Ovary (tissue), 10 donors: ENCODE measurements at places on chromosomes 5 and 9. TPM values are rescaled to one million over a fixed set of nuclear protein-coding genes. Genes with fewer than 3 reads are reported as not detected.

- H3K27ac ChIP-seq, result no peak overlapping the region
- no peaks in the 10 kb centered on the region for H3K36me3 ChIP-seq
- no peak overlapping the region for H3K4me3 ChIP-seq
- no peaks in the 10 kb centered on the region for H3K27me3 ChIP-seq
- H3K4me1 ChIP-seq, result no peaks in the 10 kb centered on the region
- DNase-seq, result no peak
These were observed 12.3 kb upstream of the MTMR12 start for GRCh38 chr5:32325062-32325461.

- no peak overlapping the region for H3K27ac ChIP-seq
- no peak for DNase-seq
- no peak overlapping the region for H3K4me3 ChIP-seq
- H3K27me3 ChIP-seq, result no peaks in the 10 kb centered on the region
These were observed 88.9 kb upstream of the TYRP1 start for GRCh38 chr9:12604164-12604821.

GRCh38 chr9:123438821-123439220 is 82.8 kb downstream of the CRB2 start:
- no peak overlapping the region for H3K4me3 ChIP-seq
- no peaks in the 10 kb centered on the region for H3K27me3 ChIP-seq
- no peak for DNase-seq
- no peak overlapping the region for H3K27ac ChIP-seq

GRCh38 chr9:34084562-34084961 is 35.9 kb upstream of the UBAP2 start:
- DNase-seq, result peak; percentile 28
- H3K27me3 ChIP-seq, result no peaks in the 10 kb centered on the region
- H3K36me3 ChIP-seq, result no peaks in the 10 kb centered on the region
- H3K4me3 ChIP-seq, result no peak overlapping the region

GRCh38 chr5:65073250-65073661 is 304.5 kb downstream of the CWC27 start:
- no peaks in the 10 kb centered on the region for H3K4me1 ChIP-seq
- no peak overlapping the region for H3K27ac ChIP-seq
- H3K4me3 ChIP-seq, result no peak overlapping the region
- H3K36me3 ChIP-seq, result no peaks in the 10 kb centered on the region
- H3K27me3 ChIP-seq, result no peaks in the 10 kb centered on the region

GRCh38 chr9:18480662-18481093 is 6.7 kb downstream of the ADAMTSL1 start:
- no peak overlapping the region for H3K4me3 ChIP-seq
- no peaks in the 10 kb centered on the region for H3K36me3 ChIP-seq
- no peak overlapping the region for H3K27ac ChIP-seq
- no peaks in the 10 kb centered on the region for H3K27me3 ChIP-seq

DNA sequence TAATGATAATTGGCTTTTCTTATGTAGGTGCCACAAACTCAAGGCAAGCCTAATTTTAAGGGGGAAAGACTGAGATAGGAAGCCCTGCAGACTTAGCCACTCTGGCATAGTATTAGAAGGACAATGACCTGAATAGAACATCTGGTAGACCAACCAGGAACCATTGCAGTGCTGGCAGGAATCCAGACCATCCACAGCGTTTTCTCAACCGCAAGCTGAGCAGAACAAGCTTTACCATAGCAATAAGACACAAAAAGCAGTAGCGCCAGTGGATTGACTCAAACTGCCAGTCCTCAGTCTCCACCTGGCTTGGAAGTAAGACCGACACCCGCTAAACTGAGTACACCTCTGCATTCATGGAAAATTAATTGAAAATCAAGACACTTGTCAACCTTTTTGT is 141.3 kb upstream of the LPAR1 start:
- H3K4me3 ChIP-seq, result no peak overlapping the region
- no peaks in the 10 kb centered on the region for H3K27me3 ChIP-seq
- no peak for DNase-seq
- no peaks in the 10 kb centered on the region for H3K36me3 ChIP-seq

Gene RBM18
- 17.0 TPM for total RNA-seq

Gene FAM163B
- not detected for total RNA-seq

Gene GPR150
- 0.50 TPM for total RNA-seq

- no peak for DNase-seq
- no peaks in the 10 kb centered on the region for H3K36me3 ChIP-seq
These were observed 119.8 kb upstream of the TBC1D2 start for GRCh38 chr9:98375138-98375726.

DNA sequence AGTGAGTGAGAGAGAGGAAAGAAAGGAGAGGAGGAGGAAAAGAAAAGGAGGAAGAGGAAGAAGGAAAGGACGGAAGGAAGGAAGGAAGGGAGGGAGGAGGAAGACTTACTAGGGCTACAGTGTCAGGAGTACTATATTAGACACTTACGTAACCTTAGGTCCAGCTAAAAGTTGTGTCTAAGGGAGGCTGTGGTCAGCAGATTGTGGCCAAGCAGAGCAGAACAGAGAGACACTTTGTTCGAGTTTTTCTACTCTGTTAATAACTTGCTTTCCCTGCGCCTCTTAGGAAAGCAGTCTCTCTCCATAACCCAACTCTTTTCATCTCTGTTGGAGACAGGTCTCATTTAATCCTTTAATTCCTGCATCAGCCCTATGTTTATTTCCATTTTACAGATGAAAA is 138.9 kb downstream of the KCNN2 start:
- H3K4me3 ChIP-seq, result no peak overlapping the region
- no peaks in the 10 kb centered on the region for H3K4me1 ChIP-seq
- no peaks in the 10 kb centered on the region for H3K27me3 ChIP-seq
- no peak overlapping the region for H3K27ac ChIP-seq

DNA sequence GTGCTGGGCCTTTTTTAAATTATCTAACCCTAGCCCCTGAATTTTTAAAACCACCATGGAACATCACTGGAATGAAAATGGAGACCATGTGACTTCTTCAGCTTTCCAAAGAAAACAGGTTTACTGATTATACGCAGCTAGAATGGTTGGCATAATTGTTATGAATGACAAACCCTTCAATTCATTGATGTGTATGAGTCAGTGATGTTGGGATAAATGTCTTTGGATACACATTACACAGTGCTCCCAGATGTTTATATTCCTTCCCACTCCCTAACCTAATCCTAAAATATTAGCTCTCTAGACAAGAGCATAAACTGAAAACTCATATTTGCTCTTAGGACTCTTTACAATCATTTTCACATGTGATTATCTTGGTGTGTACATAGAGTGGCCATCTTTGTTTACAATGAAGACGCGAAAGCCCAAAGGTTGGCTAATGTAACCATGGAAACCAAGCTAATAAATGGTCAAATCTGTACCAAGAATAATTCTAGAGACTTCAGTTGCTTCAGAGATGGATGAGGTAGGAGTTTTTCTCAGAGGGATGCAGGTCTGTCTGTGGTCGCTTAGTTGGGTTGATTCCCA is 131.2 kb upstream of the HMHB1 start:
- H3K27me3 ChIP-seq, result no peaks in the 10 kb centered on the region
- no peaks in the 10 kb centered on the region for H3K36me3 ChIP-seq
- H3K27ac ChIP-seq, result no peak overlapping the region
- H3K4me3 ChIP-seq, result no peak overlapping the region
- no peak for DNase-seq
- H3K4me1 ChIP-seq, result no peaks in the 10 kb centered on the region

GRCh38 chr5:103862398-103862797 is 299.8 kb upstream of the NUDT12 start:
- no peaks in the 10 kb centered on the region for H3K27me3 ChIP-seq
- H3K4me1 ChIP-seq, result no peaks in the 10 kb centered on the region
- no peak overlapping the region for H3K4me3 ChIP-seq
- H3K27ac ChIP-seq, result no peak overlapping the region

- no peaks in the 10 kb centered on the region for H3K4me1 ChIP-seq
- H3K4me3 ChIP-seq, result no peak overlapping the region
- H3K27me3 ChIP-seq, result no peaks in the 10 kb centered on the region
- no peak for DNase-seq
These were observed 17.4 kb upstream of the KCNIP1 start for GRCh38 chr5:170486371-170486770.

Gene PAIP1
- total RNA-seq, result 57.8 TPM

Gene AK3
- total RNA-seq, result 62.3 TPM

DNA sequence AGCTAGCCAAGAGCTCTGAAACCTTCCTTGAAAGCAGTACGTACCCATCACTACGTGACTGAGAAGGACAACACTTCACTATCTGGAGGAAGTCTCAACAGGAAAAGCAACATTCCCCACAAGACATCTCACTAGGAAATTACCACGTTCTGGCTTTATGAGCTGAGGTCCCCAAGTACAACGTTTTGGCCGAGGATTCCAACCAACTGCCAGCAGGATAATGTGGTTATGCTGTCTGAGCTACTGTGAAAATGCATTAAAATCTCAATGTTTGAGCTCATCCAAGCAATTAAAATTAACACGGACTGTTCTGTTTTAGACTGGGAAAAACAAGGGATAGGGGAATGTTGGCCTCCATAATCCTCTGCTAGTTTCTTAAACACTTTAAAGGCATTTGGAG is 16.4 kb downstream of the MED27 start:
- no peak for DNase-seq
- H3K36me3 ChIP-seq, result no peaks in the 10 kb centered on the region
- H3K4me3 ChIP-seq, result no peak overlapping the region
- no peaks in the 10 kb centered on the region for H3K27me3 ChIP-seq
- H3K27ac ChIP-seq, result no peak overlapping the region

Gene STK32A
- 6.4 TPM for total RNA-seq

Gene TOR2A
- total RNA-seq, result 9.6 TPM

DNA sequence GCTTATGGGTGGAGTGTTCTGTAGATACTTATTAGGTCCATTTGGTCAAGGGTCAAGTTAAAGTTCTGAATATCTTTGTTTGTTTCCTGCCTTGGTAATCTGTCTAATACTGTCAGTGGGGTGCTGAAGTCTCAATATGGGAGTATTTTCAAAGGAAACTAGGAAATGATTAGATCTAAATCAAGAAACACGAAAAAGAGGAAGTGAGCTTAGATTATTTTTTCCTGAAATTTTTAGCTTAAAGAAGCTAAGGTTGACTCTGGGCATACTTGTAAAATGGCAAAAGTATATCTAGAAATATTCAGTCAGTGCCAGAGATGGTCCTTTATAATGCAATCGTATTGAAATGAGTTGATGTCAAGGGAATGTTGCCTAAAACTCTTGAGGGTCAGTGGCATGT is 313.5 kb downstream of the ICE1 start:
- H3K4me3 ChIP-seq, result no peak overlapping the region
- no peaks in the 10 kb centered on the region for H3K36me3 ChIP-seq
- no peaks in the 10 kb centered on the region for H3K4me1 ChIP-seq
- H3K27ac ChIP-seq, result no peak overlapping the region
- H3K27me3 ChIP-seq, result no peaks in the 10 kb centered on the region
